ENCODE measurements at places on chromosomes 3 and 15.
A peak's percentile ranks its signal among the peaks of the same experiment; 100 is the strongest.

DNA sequence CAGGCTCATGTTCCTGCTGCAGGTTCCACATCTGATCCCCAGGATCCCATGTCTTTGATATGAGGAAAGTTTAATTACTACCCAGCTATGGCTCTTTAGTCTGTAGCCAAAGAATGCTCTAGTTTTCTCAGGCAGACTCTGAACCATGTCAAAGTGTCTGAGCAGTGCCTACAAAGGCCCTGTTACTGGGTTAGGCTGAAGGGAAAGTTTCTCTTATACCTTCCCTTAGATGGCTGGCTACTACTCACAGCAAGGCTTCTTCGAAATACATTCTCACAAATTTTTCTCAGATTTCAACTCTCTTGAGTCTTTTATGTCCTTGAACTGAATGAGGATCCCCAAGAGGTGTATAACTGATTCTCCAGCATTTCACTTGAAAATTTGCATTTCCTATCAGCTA, 102.4 kb downstream of the NR1D2 start:
- no peak overlapping the region for H3K27ac ChIP-seq
- H3K27me3 ChIP-seq = no peaks in the 10 kb centered on the region
- no peaks in the 10 kb centered on the region for H3K36me3 ChIP-seq
- H3K4me1 ChIP-seq = no peaks in the 10 kb centered on the region

DNA sequence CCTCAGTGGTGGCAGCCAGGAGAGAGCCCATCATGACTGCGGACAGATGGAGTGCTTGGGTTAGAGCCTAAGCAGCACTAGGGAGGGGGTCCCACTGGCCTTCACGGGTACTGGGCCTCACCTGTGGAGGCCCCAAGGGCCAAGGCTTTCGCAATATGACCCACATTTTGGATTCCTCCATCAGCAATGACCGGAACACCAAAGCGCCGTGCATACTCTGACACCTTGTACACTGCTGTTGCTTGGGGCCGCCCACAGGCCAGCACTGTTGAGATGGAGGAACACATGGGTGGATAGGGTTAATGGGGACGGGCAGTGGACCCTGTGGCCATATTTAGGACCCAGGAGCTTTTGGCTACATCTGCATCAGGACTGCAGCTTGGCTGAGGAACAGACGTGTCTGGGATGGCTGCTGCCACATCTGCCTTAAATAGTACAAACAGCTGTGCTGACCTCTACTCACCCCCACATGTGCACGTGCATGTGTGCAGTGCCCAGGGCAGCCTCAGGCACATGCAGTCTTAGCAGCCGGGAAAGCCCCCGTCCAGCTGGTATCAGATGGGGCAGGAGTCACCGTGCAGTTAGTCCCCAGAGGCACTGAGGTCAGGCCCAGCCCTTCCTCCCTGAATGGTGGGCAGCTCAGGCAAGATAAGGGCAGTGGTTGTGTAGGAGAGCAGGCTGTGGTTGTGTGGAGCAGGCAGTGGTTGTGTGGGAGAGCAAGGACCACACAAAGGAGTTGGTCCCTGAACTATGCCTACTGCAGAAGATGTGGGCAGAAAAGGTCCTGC, 3.3 kb downstream of the NDUFAF3 start:
- peaks cover 41% of the 10 kb centered on the region for H3K36me3 ChIP-seq
- DNase-seq = no peak
- no peak overlapping the region for H3K4me3 ChIP-seq
- H3K4me1 ChIP-seq = peaks cover 22% of the 10 kb centered on the region
- no peak overlapping the region for H3K27ac ChIP-seq
- H3K27me3 ChIP-seq = no peaks in the 10 kb centered on the region

GRCh38 chr3:41601404-41601987, 360.4 kb downstream of the ULK4 start:
- H3K27me3 ChIP-seq = no peaks in the 10 kb centered on the region
- H3K4me3 ChIP-seq = no peak overlapping the region
- no peak overlapping the region for H3K27ac ChIP-seq
- no peaks in the 10 kb centered on the region for H3K4me1 ChIP-seq

- no peak for DNase-seq
- H3K27me3 ChIP-seq = peaks cover 7% of the 10 kb centered on the region
- H3K36me3 ChIP-seq = no peaks in the 10 kb centered on the region
- H3K27ac ChIP-seq = no peak overlapping the region
- H3K4me3 ChIP-seq = no peak overlapping the region
Observed at GRCh38 chr15:68429691-68430470, 2.1 kb downstream of the ITGA11 start.

- no peak for DNase-seq
- H3K36me3 ChIP-seq = no peaks in the 10 kb centered on the region
- H3K27ac ChIP-seq = no peak overlapping the region
Observed at GRCh38 chr3:122799322-122799721, 4.5 kb downstream of the SLC49A4 start.

DNA sequence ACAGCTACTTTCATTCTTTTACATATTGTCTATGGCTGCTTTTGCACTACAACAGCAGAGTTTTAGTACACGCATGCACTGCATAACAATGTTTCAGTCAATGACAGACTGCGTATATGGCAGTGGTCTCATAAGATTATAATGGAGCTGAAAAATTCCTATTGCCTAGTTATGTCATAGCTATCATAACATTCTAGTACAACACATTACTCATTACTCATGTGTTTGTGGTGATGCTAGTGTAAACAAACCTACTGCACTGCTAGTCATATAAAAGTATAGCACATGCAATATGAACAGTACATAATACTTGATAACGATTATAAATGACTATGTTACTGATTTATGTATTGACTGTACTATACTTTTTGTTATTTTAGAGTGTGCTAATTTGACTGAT, 47.9 kb downstream of the QTRT2 start:
- no peaks in the 10 kb centered on the region for H3K27me3 ChIP-seq
- no peaks in the 10 kb centered on the region for H3K36me3 ChIP-seq
- no peak for DNase-seq
- no peak overlapping the region for H3K4me3 ChIP-seq

- no peaks in the 10 kb centered on the region for H3K36me3 ChIP-seq
- no peaks in the 10 kb centered on the region for H3K4me1 ChIP-seq
- no peak overlapping the region for H3K27ac ChIP-seq
- no peak overlapping the region for H3K4me3 ChIP-seq
Observed at GRCh38 chr3:184443364-184443763, 63.5 kb downstream of the CHRD start.

DNA sequence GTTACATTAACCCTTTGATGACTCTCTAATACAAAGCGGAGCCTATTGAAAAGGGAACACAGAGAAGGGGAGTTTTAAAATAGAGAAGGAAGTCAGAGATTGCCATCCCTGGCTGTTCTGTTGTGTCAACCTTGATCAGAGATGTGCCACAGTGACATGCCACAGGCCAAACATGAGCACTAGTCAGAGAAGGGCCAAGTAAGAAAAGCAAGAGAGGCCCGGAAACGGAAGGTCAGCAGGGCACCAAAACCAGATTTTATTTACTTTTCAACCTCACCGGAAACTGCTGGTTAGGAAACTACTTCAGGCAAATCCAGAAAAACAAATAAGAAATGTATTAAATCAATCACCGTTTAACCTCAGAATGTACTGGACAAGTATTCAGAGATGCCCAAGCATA, 171.8 kb downstream of the ALCAM start:
- H3K36me3 ChIP-seq = peaks cover 3% of the 10 kb centered on the region
- DNase-seq = no peak
- H3K27ac ChIP-seq = no peak overlapping the region
- H3K4me1 ChIP-seq = no peaks in the 10 kb centered on the region
- no peaks in the 10 kb centered on the region for H3K27me3 ChIP-seq
- no peak overlapping the region for H3K4me3 ChIP-seq

- no peaks in the 10 kb centered on the region for H3K36me3 ChIP-seq
- H3K27me3 ChIP-seq = peaks cover 10% of the 10 kb centered on the region
- no peak overlapping the region for H3K27ac ChIP-seq
- no peak for DNase-seq
- H3K4me1 ChIP-seq = peaks cover 8% of the 10 kb centered on the region
- H3K4me3 ChIP-seq = no peak overlapping the region
Observed at GRCh38 chr15:90153658-90154057, 47.5 kb upstream of the SEMA4B start.

DNA sequence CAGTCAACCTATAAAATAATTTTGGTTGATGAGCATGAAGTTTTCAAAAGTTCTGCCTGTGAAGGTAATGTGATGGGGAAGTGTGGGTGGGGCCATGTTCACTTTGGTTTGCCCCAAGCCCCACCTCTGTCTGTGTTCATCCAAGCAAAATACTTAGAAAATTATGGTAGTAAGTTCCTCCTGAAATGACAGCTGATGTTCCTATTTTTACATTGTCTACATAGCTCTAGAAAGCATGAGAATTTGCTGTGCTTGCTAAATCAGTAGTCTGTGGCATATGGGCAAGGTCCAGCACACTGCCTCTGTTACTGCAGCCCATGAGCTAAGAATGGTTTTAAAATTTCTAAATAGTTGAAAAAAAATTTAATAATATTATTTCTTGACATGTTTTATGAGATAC, 21.9 kb upstream of the CP start:
- no peak overlapping the region for H3K27ac ChIP-seq
- DNase-seq = no peak
- H3K27me3 ChIP-seq = no peaks in the 10 kb centered on the region
- peaks cover 8% of the 10 kb centered on the region for H3K4me1 ChIP-seq
- H3K4me3 ChIP-seq = no peak overlapping the region
- H3K36me3 ChIP-seq = no peaks in the 10 kb centered on the region

- DNase-seq = no peak
- H3K4me1 ChIP-seq = peaks cover 15% of the 10 kb centered on the region
- no peaks in the 10 kb centered on the region for H3K36me3 ChIP-seq
- no peaks in the 10 kb centered on the region for H3K27me3 ChIP-seq
- no peak overlapping the region for H3K4me3 ChIP-seq
Observed at GRCh38 chr3:64242435-64242834, 17.2 kb upstream of the PRICKLE2 start.

- H3K4me3 ChIP-seq = no peak overlapping the region
- H3K36me3 ChIP-seq = no peaks in the 10 kb centered on the region
- H3K27me3 ChIP-seq = no peaks in the 10 kb centered on the region
- DNase-seq = no peak
- no peak overlapping the region for H3K27ac ChIP-seq
Observed at GRCh38 chr3:178491751-178492150, 44.5 kb upstream of the KCNMB2 start.

DNA sequence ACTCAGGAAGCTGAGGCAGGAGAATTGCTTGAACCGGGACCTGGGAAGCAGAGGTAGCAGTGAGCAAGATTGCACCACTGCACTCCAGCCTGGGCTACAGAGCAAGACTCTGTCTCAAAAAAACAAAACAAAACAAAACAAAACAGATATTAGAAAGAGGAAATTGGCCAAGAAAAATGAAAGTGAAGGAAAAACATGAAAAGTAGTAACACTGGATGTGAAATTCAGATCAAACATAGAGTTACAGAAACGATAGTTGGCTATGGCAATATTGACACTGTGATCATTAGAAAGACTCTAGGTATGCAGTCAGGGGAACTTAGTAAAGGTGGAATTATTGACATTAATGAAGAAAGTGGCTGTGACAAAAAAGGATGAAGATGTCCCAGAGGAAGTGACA, 13.2 kb upstream of the TIPARP start:
- H3K27ac ChIP-seq = no peak overlapping the region
- no peak overlapping the region for H3K4me3 ChIP-seq
- H3K36me3 ChIP-seq = no peaks in the 10 kb centered on the region
- H3K27me3 ChIP-seq = no peaks in the 10 kb centered on the region
- DNase-seq = no peak

DNA sequence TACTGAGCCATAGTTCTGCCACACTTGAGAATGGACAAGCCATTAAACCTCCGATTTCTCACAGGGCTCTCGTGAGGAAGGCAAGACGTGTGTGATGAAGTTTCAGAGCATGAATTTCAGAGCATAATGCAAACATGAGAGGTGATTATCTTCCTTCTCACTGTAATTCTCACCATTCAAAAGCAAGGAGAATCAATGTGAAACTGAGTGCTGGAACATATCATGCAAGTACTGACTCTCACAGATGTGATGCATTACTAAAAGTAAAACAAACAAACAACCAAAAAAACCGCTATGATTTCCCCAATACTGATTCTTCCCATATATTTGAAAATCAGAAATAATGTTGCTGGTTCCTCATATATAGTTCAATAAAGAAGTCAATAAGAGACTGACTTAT, 23.7 kb downstream of the P3H2 start:
- H3K27me3 ChIP-seq = no peaks in the 10 kb centered on the region
- no peak overlapping the region for H3K4me3 ChIP-seq
- no peak overlapping the region for H3K27ac ChIP-seq
- no peak for DNase-seq

DNA sequence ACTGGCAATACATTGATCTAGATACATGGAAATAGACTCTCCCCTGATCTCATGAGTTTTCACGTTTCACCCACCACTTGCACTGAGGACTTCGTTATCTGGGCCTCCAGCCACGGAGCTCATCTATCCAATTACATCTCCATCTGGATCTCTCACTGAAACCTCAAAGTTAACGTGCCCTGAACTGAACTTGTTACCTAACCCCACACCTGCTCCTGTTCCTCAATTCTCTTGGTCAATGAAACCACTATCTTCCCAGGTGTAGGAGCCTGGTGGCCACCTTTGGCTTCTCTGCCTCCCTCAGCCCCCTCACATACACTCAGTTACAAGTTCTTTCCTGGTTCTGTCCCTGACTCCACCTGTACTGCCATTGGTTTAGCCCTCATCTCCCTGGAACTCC, 9.7 kb downstream of the DGKG start:
- no peak for DNase-seq
- no peak overlapping the region for H3K27ac ChIP-seq
- no peaks in the 10 kb centered on the region for H3K4me1 ChIP-seq
- H3K4me3 ChIP-seq = no peak overlapping the region
- no peaks in the 10 kb centered on the region for H3K27me3 ChIP-seq
- no peaks in the 10 kb centered on the region for H3K36me3 ChIP-seq

DNA sequence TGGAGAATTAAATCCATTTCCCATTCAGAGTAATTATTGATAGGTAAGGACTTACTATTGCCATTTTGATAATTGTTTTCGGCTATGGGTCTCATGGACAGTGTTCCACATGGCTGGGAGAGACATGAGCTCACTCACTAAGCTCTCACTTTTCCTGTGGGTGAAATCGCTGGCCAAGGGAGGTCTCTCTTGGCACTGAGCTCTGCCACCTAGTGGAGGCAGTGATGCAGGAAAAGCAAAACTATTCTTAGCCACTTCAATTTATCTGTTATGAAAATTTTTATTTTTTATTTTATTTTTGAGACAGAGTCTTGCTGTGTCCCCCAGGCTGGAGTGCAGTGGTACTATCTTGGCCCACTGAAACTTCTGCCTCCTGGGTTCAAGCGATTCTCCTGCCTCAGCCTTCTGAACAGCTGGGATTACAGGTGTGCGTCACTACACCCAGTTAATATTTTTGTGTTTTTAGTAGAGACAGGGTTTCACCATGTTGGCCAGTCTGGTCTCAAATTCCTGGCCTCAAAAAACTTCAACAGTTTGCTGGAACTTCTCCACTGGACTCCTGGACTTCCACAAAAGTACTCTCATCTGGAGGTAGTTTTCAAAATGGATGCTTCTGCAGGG, 4.7 kb upstream of the RNF13 start:
- no peaks in the 10 kb centered on the region for H3K4me1 ChIP-seq
- no peaks in the 10 kb centered on the region for H3K27me3 ChIP-seq

GRCh38 chr3:45565342-45565741, 29.2 kb upstream of the LIMD1 start:
- no peak for DNase-seq
- H3K4me3 ChIP-seq = no peak overlapping the region
- H3K36me3 ChIP-seq = no peaks in the 10 kb centered on the region
- no peaks in the 10 kb centered on the region for H3K27me3 ChIP-seq

GRCh38 chr3:143979813-143980212, 8.2 kb downstream of the DIPK2A start:
- no peak overlapping the region for H3K27ac ChIP-seq
- H3K4me1 ChIP-seq = peaks cover 3% of the 10 kb centered on the region
- H3K27me3 ChIP-seq = no peaks in the 10 kb centered on the region
- H3K4me3 ChIP-seq = no peak overlapping the region
- no peak for DNase-seq

- peak within 1 kb of the TSS; percentile 86 for H3K4me3 ChIP-seq
- peak; percentile 86 for DNase-seq
- H3K4me1 ChIP-seq = no peaks in the 10 kb centered on the region
Observed at GRCh38 chr3:108090701-108091497, at the start of gene CD47. Gene CD47 (minus strand): TSS chr3:108091031. CDS start chr3:108090908, 123 bp downstream.

All from neuronal stem cell (in vitro differentiated cells).